ENCODE measurements at places on chromosomes 11 and 22.

GRCh38 chr11:22474616-22475015, 136.4 kb downstream of the SLC17A6 start:
- DNase-seq = peak; percentile 52

- peak; percentile 60 for DNase-seq
These were observed 3.8 kb upstream of the TMEM123 start for GRCh38 chr11:102456381-102456780.

GRCh38 chr11:71251761-71252268, 562 bp downstream of the SHANK2 start:
- DNase-seq = no peak

GRCh38 chr11:119896387-119897045, 167.5 kb upstream of the NECTIN1 start:
- DNase-seq = no peak

- DNase-seq = no peak
These were observed 74.2 kb downstream of the MED15 start for GRCh38 chr22:20581503-20582170.

GRCh38 chr22:43811777-43812148, 342 bp downstream of the EFCAB6 start:
- peak; percentile 62 for DNase-seq

DNA sequence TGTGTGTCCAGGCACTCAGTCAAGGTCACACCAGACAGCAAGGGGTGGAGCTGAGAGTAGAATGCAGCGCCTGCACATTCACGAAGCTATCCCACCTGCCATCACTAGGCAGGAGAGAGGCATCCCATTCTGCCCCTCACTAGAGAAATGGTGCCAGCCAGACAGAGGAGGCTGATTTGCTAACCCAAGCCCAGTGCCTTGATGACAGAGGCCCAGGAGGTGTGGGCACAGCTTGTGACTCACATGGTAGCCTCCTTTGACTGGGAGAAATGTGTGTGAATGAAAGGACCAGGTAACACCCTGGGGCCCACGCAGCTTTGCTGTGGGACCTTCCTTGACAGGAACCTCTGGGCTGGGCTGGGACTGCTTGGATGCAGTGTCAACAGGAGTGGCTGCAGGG, 5.2 kb upstream of the NAALADL1 start:
- no peak for DNase-seq

- no peak for DNase-seq
These were observed 133.9 kb downstream of the WNT7B start for GRCh38 chr22:45843031-45843430.

- DNase-seq = no peak
These were observed 567.9 kb upstream of the CADM1 start for GRCh38 chr11:116072133-116072532.

- DNase-seq = no peak
These were observed 29.8 kb downstream of the MOB2 start for GRCh38 chr11:1456596-1457325.

DNA sequence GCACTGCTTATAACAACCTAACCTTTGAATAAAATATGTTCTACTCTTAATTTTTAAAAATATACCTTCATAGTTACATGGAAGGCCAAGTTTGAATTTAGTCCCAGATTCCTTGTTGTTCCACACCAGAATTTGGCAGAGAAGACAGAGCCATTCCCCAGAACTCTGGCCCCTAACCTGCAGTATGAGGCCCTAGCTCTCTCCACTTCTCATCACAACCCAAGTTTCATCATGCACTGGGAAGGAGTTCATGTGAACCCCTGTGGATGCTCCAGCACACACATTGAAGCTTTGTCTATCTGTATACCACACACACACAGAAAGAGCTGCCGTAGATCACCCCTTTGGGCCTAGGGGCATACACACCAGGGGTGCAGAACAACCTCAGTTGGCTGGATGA, 10.6 kb upstream of the BBOX1 start:
- no peak for DNase-seq

- DNase-seq = no peak
These were observed 10.1 kb upstream of the PRSS23 start for GRCh38 chr11:86790195-86790725.

DNA sequence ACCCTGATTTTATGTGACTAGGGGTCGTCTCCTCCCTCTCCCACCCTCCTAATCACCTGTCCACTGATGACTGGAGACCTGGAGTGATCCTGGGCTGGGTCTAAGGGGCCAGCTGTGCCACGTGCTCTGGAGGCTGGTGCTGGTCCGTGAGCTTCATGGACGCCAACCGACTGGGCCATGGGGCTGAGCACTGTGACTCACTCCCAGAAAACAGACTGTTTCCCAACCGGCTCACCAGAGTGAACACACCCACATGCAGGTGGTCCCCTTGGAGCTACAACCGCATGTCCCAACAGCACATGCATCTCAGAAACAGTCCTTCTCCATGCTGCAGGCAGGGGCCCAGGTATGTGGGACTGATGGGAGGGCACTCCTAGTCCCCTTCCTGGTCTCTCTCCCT, 14.0 kb upstream of the LMO1 start:
- DNase-seq = no peak

DNA sequence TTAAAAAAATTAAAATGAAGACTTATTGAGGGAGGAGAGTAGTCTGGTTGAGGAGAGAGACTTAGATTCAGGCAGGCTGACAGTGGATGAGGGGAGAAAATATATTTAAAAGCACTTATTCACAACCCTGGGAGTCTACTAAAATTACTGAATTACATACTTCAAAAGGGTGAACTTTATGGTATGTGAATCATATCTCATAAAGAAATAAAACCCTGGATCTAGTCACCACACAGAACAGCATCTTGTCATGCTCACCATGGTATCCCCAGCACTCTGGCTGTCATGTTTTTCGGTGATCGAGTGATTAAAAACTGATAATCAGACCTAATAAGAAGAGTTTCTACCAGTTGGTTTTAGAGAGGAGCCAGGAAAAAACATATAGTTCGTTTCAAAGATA, 11.0 kb downstream of the TEAD1 start:
- DNase-seq = no peak

- DNase-seq = no peak
These were observed 759.4 kb downstream of the OPCML start for GRCh38 chr11:132772703-132773545.

DNA sequence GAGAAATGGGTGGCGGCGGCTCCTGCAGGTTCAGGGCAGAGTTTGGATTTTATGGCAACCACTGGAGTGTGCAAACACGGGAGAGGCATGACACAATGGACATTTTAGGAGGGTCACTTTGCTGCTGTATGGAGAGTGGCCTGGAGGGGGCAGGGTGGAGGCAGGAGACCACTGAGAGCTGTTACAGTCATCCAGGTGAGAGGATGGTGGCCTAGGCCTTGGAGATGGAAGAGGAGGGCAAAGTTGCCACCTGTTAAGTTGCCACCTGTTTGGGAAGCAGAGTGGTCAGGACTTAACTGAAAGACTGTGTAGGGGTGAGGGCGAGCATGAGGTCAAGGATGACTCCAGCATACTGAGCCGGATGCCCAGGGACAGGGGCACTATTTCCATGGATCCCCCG, 2.3 kb upstream of the RAD9A start:
- DNase-seq = no peak

- peak; percentile 75 for DNase-seq
These were observed 36.9 kb downstream of the ARFGAP3 start for GRCh38 chr22:42820045-42820763.

DNA sequence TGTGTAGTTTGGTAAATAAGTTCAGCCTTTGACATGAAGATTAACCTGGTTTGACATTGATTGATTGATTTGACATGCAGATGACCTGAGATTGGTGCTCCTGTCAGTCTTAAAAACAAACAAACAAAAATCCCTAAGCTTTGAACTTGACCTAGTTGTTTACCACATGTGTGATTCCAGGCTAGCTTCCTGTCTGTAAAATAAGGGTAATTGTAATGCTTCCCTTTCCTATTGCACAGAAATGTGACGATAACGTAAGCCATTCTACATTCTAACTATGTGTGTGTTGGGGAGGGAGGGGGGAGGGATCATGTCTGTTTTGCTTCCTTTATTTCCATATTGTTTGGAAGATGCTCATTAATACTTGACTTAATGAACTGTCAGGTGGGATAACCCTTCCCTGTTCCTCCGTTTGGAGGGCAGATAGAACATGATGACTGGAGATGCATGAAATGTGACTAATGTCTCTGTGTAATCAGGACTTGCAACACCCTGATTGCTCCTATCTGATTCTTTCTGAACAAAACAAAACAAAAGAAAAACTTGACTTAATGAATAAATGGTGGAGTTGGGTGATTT, 106.1 kb upstream of the CLMP start:
- peak; percentile 83 for DNase-seq

- no peak for DNase-seq
These were observed 77.1 kb downstream of the MPPED1 start for GRCh38 chr22:43488937-43489336.

- no peak for DNase-seq
These were observed 21.3 kb upstream of the PANX1 start for GRCh38 chr11:94107363-94107762.

DNA sequence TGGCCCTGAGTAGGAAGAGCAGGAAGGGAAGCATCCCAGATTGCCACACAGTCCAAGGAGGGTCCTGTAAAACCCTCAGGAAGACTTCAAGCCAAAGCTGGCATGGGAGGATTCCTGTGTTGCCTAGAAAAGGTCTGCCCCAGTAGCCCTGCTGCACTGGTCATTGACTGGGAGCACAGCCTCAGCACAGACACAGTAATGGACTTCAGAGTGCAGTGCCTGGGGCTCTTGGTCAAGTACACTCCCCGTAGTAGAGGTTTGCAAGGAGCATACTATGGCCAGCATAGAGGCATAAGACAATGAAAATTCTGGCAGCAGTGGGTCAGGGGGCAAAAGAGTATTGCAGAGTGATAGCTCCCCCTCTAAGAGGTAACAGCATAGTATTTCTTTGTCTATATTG, 36.2 kb upstream of the FJX1 start:
- DNase-seq = no peak

GRCh38 chr11:18383388-18384156, 10.8 kb upstream of the LDHA start:
- DNase-seq = peak; percentile 98

DNA sequence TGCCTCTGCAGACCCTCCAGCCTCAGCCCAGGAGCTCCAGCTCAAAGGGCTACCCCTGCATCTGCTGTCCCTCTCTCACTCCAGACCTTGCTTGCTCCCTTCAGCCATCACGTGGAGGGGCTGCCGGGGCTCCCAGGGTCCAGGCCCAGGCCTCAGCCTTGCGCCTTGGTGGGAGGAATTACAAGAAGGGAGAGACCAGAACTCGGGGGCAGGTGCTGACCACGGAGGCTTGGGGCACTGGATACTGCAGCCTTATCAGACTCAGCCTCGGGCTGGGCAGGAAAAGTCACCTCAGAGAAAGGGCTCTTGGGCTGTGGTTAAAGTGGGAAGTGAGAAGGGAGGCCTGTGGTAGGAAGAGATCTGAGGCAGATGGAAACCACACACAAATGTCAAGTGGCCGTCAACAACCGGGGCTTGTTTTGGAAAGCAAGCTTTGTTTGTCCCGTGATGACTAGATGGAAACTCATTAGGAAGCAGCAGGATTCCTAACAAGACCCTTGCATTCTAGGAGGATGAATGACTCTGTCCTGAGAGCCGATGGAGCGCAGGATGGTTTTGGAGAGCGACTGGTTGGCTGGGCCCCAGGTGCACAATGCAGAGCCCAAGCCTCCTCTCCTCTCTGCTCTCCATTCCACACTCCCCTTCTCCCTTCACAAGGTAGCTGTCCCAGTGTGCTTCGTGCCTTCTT, 1321.7 kb downstream of the TBC1D22A start:
- no peak for DNase-seq

GRCh38 chr11:115699733-115700132, 195.5 kb upstream of the CADM1 start:
- no peak for DNase-seq

- no peak for DNase-seq
These were observed 15.2 kb downstream of the KCNQ1 start for GRCh38 chr11:2459796-2460531.

DNA sequence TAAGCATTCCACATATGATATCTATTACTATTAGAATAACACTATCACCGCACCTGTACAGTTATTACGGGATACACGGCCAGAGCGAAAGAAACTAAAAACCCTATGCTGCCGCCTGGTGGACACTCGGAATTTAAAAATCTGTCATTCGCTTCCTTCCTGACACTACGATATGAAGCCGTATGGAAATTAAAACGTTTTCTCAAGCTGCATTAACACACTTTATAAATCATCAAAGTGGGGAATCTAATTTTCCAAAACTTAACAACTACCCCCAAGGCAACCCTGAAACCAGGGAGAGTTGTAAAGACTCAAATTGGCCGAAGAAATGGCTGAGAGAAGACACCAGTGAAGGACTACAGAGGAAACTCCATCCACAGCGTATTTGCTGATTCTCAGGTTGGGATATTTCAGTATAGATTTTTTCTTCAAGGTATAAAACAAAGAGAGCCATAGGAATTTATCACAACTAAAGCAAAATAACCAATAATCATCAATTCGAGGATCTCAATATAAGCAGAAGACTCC, 1.4 kb downstream of the CCDC73 start:
- DNase-seq = peak; percentile 36

DNA sequence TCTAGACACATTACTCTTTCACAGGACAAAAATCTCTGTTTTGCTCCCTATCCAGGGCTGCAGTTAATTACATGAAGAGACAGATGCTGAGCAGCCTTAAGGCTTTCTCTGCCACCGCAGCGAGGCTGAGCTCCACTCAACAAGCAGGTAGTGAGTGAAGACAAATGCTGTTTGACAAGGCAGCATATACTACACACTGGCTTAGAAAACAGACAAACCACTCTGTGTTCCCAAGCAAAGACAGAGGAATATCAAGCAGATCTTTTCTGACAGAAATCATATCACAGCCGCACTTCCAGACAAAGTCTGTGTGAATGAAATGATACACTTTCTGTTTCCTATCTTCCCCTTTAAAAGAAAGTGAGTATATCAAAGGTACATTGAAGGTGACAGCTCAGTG, 368.1 kb downstream of the DCDC1 start:
- no peak for DNase-seq

DNA sequence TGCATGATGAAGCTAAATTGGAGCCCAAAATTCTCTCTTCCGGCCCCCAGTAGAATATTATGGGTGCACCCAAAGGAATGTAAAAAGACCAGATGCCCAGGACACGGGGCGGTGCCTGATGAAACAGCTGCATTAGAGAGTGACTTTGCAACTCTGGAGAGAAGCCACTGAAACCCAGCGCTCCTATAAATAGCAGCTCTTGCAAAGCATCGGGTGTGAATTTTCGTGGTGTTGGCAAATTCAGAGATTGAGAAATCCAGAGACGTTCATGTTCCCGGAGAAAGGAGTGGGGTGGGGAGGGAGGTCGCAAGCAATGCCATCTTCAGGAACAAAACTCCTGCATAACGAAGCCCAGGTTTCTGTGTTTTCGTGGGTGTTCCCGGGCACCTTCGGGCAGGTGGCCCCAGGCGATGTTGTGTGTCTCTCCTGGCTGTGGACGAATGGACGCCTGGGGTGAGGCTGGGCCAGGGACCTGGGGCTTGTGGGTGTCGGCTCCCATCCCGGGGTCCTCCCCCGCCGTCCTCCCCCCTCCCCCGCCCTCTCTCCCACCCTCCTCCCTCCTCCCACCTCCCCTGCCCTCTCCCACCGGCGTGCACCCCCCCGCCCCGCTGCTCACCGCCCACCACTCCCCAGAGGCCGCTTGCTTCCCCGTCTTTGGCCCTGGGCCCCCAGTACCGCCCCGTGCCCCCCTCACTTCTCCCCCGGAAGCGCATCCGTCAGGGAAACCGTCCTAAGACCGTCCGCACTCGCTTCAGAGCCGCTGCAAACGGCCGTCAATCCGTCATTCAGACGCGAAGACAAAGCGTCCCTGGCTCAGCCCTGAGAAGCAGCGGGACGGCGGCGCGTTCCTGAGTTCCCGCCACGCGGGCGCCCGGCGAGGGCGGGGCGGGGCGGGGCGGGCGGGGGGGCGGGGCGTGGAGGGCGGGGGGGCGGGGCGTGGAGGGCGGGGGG, 26.7 kb upstream of the TOLLIP start:
- peak; percentile 85 for DNase-seq

GRCh38 chr11:45209891-45210699, 63.7 kb downstream of the PRDM11 start:
- DNase-seq = peak; percentile 35
